ENCODE measurements at places on chromosomes 3 and 15.

DNA sequence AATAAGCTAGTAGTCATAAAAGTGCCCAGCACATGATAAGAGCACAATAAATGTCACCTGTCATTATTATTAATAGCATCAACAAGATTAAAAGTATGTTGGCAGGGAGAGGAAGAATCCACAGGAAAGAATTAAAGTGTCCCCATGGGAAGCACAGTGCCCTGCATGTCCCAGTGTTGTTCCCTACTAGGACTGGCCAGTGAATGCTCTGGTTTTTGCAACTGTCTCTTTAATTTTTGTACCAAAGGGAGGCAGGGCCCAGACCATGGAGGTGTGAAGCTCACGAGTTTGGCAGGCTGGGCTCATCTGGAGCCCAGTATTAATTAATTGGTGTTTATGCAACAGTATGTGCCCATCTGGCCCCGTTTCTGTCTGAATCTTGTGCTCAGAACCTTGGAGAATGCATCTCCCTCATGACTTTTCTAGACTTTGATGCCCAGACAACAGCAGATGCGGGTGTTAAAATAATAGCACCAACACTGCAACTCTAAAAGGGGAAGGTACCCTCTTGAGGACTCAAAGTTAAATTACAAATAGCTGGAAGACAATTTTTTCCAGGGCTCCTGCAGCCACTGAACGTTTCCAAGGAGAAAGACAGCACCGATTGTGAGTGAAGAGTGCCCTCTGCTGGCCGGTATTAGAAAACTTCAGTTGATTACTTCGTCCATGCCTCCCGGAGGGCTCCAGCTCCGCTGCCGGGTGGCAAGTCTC lies 71.9 kb upstream of the SPATA12 start:
- peak; percentile 84 for DNase-seq

DNA sequence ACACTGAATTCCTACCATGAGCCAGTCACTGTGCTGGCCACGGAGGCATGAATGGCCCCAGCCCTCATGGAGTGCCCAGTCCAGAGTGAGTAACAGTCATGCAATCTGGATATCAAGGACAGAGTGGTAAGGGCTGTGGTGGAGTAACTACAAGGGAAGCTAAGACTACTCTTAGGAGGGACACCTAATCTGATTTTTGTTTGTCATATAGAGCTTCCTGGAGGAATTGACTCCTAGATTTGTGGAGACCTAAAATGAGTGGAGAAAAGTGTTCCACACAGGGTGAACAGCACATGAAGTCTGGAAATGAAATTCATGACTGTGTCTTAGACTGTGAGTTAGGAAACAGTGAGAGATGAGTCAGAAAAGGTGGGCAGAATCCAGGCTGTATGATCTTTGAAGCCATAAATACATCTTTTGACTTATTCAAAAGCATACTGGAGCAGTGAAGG lies 219.9 kb downstream of the NFKBIZ start:
- DNase-seq: no peak

DNA sequence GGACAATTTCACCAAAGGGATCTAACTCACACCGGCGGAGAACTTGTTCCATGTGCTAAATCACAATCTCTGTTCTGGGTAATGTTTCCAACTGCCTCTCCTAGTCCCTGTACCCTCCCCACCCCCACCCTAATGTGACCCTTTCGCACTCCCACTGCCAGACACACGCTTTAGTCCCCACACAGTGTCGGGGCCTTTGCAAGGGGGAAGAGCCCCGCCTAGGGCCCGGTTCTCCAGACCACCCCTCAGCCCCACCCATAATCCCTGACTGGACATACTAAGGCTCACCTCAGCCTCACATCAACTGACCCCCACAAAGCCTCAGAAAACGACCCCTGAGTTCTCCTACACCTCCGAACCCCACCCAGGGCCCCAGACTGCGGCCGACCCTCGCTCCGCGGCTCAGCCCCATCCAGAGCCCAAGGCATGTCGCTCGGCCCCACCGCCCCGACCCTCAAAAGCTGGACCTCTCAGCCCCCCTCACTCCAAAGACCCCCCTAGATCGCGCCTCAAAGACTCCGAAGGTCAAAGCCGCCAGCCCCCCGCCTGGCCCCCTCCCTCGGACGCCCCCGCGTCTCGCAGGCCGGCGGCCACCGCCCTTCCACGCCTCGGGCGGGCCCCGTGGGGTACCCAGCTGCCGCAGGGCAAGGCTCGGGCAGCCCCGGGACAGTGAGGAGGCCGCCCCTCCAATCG lies 72.0 kb upstream of the MAP4 start:
- DNase-seq: peak; percentile 63

- peak; percentile 64 for DNase-seq
Observed at GRCh38 chr3:190053919-190054672, 66.6 kb downstream of the P3H2 start.

DNA sequence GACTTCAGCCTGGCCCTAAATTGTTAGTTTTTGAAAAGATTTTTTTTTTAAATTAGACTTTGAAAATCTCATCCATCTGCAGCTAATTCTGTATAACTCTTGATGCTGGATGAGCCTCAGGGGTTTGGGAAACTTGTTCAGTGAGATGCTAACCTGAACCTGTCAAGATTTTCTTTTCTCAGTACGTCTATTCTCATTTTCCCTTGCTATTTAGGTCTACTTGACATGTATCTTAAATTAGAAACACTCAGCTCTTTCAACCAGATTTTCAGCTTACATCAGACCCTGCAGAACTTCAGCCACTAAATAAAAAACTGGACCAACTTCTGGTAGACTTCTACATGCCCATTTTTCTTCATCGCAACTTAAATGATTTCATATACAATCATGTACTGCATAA lies 61.4 kb downstream of the MFSD1 start:
- DNase-seq: no peak

GRCh38 chr15:78154955-78155354 lies 5.8 kb downstream of the IDH3A start:
- DNase-seq: no peak

- peak; percentile 66 for DNase-seq
Observed at GRCh38 chr15:63338170-63338569, 43.5 kb downstream of the CA12 start.

DNA sequence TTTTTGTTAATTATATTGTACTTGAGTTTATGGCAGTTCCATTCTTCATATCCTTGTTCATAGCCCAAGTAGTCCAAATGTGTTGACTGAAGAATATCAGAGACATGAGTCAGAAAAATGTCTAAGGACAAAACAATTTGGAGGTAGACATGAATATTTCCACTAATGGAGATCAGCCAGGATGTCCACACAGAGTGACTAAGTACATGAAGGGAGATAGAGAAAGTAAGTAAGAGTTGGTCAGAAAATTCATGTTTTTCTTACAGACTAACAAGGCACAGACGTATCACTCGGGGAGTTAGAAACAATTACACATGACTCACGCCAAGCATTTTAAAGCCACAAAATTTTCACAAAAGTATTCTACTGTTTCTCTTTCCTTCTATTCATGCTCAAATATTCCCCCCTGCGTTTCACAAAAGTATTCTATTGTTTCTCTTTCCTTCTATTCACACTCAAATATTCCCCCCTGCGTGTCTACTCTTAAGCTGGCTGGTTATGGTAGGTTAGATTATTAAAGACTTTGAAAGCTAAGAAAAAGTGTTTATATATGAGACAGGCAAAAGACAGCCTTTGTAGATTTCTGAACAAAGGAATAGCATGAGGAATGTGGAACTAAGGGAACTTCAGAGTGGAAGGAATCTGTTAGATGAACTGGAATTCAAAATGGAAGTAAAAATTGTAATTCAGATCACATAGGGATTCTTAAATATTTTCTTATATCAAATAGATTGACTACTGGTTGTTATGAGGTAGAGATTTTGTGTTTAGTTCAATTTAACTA lies 648.7 kb upstream of the CCDC54 start:
- no peak for DNase-seq

GRCh38 chr3:101703169-101703568 lies 16.7 kb upstream of the RPL24 start:
- DNase-seq: no peak

GRCh38 chr15:90851114-90851513 lies 17.3 kb upstream of the FURIN start:
- DNase-seq: no peak

- DNase-seq: no peak
Observed at GRCh38 chr15:61521953-61522352, 292.9 kb upstream of the RORA start.

DNA sequence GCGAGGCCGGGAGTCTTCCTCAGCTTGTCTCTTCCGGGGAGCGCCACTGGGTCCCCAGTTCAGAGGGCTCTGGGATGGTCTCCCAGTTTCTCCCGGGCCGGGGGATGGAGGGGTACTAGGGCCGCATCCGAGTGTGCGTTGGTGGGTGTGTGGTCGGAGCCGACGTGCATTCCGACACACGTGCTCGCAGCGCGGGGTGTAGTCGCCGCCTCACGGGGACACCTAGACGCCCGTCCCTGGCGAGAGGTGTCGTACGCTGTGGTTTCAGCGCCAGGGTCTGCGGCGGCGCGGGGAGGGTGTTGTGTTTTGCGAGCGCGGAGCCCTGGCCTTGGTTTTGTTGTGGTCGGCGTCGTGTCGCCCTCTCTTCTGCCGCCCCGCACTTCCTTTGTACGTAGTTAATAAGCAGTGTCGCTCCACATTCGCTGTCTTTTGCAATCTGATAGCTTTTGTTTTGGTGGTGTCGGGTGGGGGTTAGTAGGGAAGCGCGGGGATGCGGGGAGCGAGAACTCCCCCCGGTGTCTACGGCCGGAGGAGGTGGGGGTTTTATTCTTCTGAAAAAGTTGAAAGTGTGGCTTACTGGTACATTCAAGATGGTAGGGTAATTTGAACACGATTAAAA lies 2.2 kb downstream of the IGF1R start:
- peak; percentile 69 for DNase-seq

DNA sequence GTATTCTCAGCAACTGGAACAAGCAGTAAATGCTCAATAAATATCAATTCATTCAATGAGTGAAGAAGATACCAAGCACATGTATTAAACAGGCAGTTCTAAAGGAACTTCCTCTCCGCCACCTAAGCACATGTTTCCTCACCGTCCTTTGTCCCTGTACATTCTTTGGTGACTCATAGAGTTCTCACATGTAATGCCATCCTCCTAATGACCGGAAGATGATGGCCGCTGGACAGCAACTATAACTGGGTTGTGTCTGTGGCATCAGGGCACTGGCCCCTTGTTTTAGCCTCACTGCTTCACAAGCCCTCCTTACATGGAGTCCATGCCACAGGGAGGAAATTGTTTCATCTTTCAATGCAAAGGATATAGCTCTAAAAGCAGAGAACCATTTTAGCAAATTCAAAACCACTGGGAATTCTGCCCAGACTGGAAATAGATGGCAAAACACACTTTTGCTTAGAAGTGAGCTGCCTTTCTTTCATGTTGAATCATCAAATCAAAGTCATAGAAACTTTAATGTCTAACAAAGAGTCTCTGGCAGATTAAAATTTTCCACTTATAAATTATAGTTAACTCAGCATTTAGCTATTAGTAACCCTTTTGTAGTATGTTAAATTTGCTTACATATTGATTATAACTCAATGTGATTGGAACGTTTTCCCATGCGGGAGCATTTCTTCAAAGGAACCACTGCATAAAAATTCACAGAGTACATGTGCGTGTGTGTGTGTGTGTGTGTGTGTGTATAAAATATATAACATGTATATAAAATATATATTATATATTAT lies 74.1 kb downstream of the GAP43 start:
- peak; percentile 60 for DNase-seq

- DNase-seq: no peak
Observed at GRCh38 chr3:171833789-171834460, 9.2 kb upstream of the TMEM212 start.

DNA sequence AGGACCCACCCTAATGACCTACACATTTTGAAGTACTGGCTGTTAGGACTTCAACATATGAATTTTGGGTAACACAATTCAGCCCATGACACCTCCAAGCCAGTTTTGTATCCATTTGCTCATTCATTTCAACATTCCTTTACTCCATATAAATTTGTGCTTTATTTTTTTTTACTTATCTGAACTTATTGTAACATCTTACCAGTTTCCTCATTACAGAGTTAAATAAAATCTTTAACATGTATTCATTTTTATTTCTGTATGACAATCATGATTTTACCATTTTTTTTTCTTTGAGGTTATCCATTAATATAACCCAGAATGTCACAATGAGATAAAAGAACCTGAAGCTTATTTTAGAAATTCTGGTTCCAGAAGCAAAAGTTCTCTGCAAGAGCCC lies 48.0 kb upstream of the ATP1B3 start:
- DNase-seq: no peak

DNA sequence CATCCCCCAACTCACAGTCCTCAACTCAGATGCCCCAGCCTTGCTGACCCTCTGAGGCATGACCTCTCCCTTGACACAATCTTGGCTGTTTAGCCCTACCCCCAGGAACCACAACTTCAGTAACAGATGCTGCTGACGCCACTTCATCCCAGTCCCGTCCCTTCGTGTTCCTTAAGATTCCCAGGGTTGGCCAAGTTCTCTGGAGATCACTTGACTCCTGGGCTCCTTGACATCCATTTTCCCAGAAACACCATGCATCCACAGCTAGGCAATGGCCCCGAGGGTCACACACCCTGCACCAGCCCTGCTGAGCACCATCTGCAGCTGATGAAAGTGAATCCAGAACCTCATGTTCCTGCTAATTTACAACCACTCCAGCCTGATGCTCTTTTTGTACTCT lies 6.9 kb downstream of the RTP2 start:
- DNase-seq: no peak

DNA sequence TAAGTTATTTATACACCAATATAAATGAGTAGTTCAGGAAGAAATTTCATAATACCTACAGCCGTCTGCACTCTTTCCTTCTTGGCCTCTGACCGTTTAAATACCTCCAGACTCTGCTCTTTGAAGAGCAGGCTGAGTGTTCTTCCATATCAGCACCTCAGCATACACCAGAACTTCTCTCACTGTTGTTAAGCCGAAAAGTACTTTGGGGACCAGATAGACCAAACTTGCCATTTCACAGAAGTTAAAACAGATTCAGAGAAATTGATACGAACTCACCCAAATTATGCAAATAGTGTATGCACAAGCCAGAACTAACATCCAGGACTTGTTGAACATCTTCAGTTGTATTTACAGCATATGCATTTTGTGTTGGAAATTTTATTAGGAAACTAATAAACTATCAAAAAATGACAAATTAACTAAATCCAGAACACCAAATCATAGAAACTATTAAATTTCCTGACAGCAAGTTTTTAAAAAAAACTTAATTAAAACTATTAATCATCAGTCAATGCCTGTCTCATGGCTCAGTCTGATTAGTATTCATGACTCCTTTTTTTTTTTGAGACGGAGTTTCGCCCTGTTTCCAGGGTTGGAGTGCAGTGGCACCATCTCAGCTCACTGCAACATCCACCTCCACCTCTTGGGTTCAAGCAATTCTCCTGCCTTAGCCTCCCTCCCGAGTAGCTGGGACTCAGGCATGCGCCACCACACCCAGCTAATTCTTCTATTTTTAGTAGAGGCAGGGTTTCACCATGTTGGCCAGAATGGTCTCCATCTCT lies 24.1 kb downstream of the CGGBP1 start:
- no peak for DNase-seq

DNA sequence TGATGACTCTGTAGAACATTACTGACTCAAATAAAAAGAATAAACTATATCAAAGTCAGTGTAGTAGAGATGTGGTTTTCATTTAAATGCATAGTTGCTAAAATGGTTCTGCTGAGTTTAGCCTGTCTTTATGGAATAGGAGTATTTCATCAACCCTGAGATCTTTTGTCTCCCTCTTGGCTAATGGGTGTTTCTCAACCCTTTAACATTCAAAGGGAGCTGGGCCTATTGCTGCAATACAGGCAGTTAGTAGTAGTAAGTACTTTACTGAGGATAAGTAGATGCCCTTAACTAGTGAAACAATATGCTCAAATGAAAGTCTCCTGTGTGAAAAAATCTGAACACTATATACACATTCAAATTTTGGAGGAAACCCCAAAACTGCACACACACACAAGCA lies 184.7 kb upstream of the TTC14 start:
- no peak for DNase-seq
